ENCODE measurements at places on chromosomes 7 and 10.

GRCh38 chr7:151379534-151380198, 30.2 kb downstream of the WDR86 start:
- peaks cover 21% of the 10 kb centered on the region for H3K4me1 ChIP-seq
- no peak overlapping the region for H3K27ac ChIP-seq
- peaks cover 34% of the 10 kb centered on the region for H3K36me3 ChIP-seq

DNA sequence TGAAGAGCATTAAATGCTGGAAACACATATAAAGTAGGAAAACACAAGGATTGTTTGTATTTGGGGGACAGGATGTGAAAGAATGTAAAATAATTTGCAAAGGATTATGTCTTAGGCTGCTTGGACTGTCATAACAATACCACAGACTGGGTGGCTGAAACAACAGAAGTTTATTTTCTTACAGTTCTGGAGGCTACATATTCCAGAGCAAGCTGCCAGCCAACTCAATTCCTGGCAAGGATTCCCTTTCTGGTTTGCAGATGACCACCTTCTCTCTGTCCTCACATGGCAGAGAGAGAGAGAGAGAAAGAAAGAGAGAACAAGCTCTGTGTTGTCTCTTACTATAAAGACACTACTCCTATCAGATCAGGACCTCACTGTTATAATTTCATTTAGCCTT, 8.8 kb upstream of the LAMB4 start:
- H3K27ac ChIP-seq = no peak overlapping the region
- no peak overlapping the region for H3K4me3 ChIP-seq
- DNase-seq = no peak
- H3K4me1 ChIP-seq = no peaks in the 10 kb centered on the region

- no peaks in the 10 kb centered on the region for H3K36me3 ChIP-seq
- H3K4me1 ChIP-seq = no peaks in the 10 kb centered on the region
- H3K27me3 ChIP-seq = no peaks in the 10 kb centered on the region
- no peak for DNase-seq
Measured at GRCh38 chr10:88849234-88849633, 2.4 kb downstream of the ANKRD22 start.

DNA sequence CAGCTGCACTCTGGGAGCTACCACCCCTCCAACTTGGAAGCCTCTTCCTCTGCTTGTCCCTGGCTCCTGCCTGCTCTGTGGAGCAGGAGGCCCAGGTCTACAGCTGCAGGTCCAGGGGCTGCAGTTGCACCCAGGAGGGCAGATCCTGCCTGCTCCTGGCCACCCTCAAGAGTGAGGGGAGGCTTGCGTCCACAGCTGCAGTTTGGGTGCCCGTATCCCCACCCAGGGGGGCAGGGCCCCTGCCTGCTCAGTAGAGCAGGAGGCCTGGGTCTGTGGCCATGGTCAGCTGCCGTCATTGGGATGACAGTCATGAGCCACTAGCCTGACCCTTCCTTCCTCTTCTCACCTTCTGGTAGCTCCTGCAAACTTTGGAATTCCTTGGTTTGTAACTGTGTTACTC, 25.1 kb downstream of the HHEX start:
- no peaks in the 10 kb centered on the region for H3K27me3 ChIP-seq
- no peaks in the 10 kb centered on the region for H3K36me3 ChIP-seq
- H3K4me1 ChIP-seq = no peaks in the 10 kb centered on the region
- DNase-seq = no peak
- H3K27ac ChIP-seq = no peak overlapping the region
- no peak overlapping the region for H3K4me3 ChIP-seq

- no peak overlapping the region for H3K27ac ChIP-seq
- DNase-seq = no peak
- H3K4me3 ChIP-seq = no peak overlapping the region
- H3K36me3 ChIP-seq = no peaks in the 10 kb centered on the region
Measured at GRCh38 chr7:139124084-139124914, 14.8 kb upstream of the ZC3HAV1 start.

DNA sequence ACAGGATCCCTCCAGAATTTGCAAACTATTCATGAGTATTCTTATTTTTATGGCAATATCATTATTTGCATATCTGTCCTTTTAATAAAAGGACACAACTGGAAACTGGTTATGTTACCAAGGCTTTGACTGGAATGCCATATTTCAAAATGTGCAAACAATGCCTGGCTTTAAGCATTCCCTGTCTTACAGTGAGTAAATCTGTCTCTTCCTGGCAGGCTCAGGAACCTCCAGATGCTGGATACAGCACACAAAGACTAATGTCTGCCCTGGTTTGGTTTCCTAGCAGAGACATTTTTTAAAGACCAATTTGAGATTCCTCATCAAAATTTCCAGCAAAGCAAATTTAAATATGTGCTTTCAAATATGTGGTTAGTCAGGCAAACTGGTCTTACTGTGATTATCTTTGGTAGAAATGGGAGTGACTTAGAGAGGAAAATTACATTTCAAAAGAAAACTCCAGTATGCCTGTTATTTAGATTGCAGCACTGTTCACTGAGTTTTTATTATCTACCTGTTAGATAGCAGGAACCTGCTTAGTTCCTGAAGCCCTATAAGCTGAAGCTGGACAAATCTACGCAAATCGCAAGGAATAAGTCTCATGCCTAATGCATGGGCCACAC, 31.3 kb downstream of the RNF216 start:
- no peak overlapping the region for H3K4me3 ChIP-seq
- H3K27me3 ChIP-seq = no peaks in the 10 kb centered on the region
- no peaks in the 10 kb centered on the region for H3K4me1 ChIP-seq
- H3K27ac ChIP-seq = no peak overlapping the region
- peaks cover 31% of the 10 kb centered on the region for H3K36me3 ChIP-seq
- DNase-seq = no peak

DNA sequence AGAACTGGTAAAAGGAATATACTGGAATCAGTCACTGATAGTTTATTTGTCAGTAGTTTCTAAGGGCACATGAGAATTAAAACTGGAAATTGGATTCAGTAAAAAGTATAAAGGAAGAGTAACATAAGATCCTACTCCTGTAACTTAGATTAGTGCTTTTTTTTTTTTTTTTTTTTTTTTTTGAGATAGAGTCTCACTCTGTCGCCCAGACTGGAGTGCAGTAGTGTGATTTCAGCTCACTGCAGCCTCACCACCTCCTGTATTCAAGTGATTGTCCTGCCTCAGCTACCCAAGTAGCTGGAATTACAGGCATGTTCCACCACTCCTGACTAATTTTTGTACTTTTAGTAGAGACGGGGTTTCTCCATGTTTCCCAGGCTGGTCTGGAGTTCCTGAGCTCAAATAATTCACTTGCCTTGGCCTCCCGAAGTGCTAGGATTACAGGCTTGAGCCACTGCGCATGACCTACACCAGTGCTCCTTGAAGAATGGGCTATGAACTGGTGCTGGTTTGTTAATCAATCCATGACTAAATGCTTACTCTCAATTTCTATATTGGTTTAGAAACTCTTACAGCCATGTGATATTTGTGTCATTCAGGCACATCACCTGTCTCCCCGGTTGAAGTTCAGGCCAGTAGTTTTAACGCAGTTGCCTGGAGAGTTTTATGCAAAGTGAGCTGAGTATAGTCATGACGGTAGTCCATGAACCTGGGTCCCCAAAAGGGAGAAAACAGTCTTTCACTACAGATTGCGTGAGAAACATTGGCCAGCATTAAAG, 65.0 kb downstream of the ZEB1 start:
- no peaks in the 10 kb centered on the region for H3K27me3 ChIP-seq
- H3K27ac ChIP-seq = no peak overlapping the region
- H3K36me3 ChIP-seq = peaks cover 5% of the 10 kb centered on the region
- no peak for DNase-seq

- H3K27me3 ChIP-seq = no peaks in the 10 kb centered on the region
- H3K4me3 ChIP-seq = no peak overlapping the region
- no peak for DNase-seq
- H3K36me3 ChIP-seq = no peaks in the 10 kb centered on the region
- no peak overlapping the region for H3K27ac ChIP-seq
- no peaks in the 10 kb centered on the region for H3K4me1 ChIP-seq
Measured at GRCh38 chr7:107981466-107981865, 21.5 kb downstream of the LAMB1 start.

- no peaks in the 10 kb centered on the region for H3K36me3 ChIP-seq
- H3K27ac ChIP-seq = no peak overlapping the region
- H3K4me1 ChIP-seq = peaks cover 12% of the 10 kb centered on the region
- H3K4me3 ChIP-seq = no peak overlapping the region
Measured at GRCh38 chr7:121385056-121385799, 10.9 kb downstream of the FAM3C start.

- DNase-seq = no peak
- H3K4me3 ChIP-seq = no peak overlapping the region
- no peak overlapping the region for H3K27ac ChIP-seq
- no peaks in the 10 kb centered on the region for H3K4me1 ChIP-seq
Measured at GRCh38 chr7:71145906-71146901, 14.3 kb downstream of the GALNT17 start.

GRCh38 chr7:147276783-147277370, 1160.3 kb downstream of the CNTNAP2 start:
- no peak overlapping the region for H3K4me3 ChIP-seq
- no peak overlapping the region for H3K27ac ChIP-seq
- H3K4me1 ChIP-seq = no peaks in the 10 kb centered on the region
- H3K27me3 ChIP-seq = no peaks in the 10 kb centered on the region
- DNase-seq = no peak

DNA sequence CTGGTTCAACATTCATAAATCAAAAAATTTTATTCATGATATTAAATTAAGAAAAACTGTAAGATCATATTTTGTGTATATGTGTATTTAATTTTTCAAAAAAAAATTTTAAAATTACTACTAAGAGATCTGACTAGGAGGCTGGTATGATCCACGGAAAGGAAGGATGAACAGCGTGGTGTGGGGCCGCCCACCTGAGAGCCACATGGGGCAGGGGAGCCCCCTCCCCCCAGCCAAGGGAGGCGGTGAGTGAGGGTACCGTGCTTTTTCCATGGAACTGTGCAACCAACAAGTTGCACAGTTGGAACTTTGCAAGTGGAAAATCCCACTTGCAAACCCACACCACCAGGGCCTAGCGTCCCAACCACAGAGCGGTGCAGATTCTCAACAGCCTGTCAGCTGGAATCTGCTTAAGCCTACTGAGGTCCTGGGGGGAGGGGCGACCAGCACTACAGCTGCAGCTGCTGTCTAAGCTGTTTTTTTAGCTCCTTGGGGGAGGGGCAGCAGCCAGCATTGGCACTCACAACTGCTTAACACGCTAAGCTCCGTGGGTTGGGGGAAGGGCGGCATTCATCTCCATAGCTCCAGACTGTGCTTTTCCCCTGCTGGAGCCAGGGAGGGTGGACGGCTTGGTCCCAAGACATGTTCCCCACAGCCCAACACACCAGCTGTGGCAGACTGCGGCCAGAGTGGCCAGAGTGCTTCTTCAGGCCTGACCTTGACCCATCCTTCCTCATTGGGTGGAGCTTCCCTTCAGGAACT, 94.2 kb upstream of the IGFBP3 start:
- no peak overlapping the region for H3K27ac ChIP-seq
- no peak for DNase-seq
- H3K4me3 ChIP-seq = no peak overlapping the region
- H3K36me3 ChIP-seq = no peaks in the 10 kb centered on the region
- no peaks in the 10 kb centered on the region for H3K4me1 ChIP-seq

Data from effector memory CD4-positive, alpha-beta T cell (primary cell).